Urinary bladder (tissue), 4 donors: ENCODE measurements at places on chromosomes 1 and 21. TPM values are rescaled to one million over a fixed set of nuclear protein-coding genes. Genes with fewer than 3 reads are reported as not detected.

GRCh38 chr1:43322506-43322905, 15.1 kb upstream of the MPL start:
- no peak for DNase-seq

GRCh38 chr1:5239911-5240310, 585.5 kb downstream of the AJAP1 start:
- DNase-seq = no peak

- no peak for DNase-seq
Observed at GRCh38 chr1:27349784-27350662, 8.2 kb downstream of the SYTL1 start.

DNA sequence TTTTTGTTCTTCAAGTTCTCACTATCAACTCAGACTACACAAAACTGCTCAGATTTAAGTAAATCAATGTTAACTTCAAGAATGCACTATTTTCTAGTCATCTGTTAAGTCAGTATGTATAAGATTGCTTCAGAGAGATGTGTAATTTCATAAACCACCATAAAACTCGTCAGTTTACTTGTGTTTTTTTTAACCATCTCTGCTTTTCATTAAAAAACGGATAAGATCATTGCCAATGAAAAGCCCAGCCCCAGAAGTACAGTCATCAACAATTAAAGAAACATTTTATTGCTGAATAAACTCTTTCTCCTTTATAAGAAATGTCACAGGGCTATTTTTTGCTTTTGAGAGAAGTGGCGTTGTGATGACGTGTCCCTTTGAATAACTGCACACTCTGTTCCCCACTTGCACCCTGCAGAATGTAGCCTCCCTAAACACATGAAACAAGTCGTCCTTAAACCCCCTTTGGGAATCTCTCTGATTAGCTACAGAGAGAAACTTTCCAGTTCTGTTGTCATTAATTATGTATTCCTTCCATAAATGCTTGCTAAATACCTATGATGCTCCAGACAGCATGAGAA, 202.7 kb upstream of the FOXD3 start:
- no peak for DNase-seq

GRCh38 chr1:86271046-86271445, 114.5 kb upstream of the COL24A1 start:
- no peak for DNase-seq

DNA sequence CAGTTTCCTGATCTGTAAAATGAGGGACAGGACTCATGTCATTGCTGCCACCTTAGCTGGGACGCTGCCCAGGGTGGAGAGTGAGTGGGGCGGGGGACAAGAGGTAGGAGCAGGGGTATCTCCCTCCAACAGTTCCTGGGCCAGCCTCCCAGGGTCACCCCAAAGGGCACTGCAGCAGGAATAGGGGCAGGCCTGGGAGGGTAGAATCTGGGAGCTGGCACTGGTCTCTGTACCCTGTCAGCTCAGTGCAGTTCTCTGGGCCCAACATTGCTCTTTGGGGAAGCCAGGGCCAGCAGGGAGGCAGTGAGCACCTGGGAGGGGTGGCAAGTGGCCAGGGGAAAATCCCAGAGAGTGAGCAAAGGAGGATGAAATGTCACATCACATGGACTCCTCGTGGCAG, 55.8 kb downstream of the ELK4 start:
- DNase-seq = no peak

- no peak for DNase-seq
Observed at GRCh38 chr1:10793129-10793651, 3.3 kb downstream of the CASZ1 start.

- no peak for DNase-seq
Observed at GRCh38 chr1:115454837-115455511, 116.9 kb upstream of the NGF start.

DNA sequence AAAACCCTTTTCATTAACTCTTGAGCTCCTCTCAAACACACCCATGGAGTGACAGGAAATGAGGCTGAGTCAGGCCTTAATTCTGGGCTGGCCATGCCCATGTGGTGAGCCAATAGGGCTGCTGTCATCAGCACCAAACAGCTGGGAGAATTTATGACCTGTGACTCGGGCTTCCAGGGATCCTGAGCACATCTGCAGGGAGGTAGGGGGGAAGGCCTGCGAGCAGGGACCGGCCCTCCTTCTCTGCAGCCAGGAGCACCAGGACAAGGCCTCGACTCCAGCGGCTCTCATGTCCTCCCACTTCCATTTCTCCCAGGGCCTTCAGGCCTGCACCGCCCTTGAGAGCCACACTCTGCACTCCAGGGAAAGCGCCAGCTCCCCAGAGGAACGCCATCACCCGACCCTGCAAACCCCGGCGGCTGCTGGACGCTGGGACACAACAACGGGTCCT, 14.6 kb downstream of the RIPK4 start:
- no peak for DNase-seq

DNA sequence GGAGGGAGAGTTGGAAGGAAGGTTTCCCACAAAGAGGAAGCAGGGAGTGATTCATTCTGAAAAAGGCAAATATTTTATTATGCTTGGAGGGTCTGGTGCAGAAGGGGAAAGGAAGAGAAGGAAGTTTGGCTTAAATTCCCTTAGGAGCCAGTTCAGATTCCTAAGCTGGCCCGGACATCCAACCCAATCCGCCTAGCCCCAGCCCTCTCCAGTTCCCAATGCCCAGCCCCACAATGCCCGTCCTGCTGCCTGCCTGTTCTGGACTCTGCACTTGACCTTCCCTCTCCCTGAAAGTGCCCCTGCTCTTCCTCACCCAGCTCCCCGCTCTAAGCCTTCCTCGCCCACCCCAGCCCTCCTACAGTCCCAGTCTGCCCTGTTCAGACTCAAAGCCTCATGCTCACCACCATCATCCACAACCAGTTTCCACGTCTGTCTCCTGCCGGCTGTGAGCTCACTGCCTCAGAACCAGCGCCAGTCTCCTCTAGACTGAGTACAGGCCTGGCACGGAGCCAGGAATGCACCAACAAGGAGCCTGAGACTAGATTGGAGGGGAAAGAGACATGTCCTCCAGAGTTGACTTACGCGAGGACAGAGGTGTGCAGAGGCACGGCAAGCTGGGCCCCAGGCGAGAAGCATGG, 18.9 kb downstream of the CAPN2 start:
- no peak for DNase-seq

- no peak for DNase-seq
Observed at GRCh38 chr21:39125752-39126485, 57.3 kb downstream of the PSMG1 start.

DNA sequence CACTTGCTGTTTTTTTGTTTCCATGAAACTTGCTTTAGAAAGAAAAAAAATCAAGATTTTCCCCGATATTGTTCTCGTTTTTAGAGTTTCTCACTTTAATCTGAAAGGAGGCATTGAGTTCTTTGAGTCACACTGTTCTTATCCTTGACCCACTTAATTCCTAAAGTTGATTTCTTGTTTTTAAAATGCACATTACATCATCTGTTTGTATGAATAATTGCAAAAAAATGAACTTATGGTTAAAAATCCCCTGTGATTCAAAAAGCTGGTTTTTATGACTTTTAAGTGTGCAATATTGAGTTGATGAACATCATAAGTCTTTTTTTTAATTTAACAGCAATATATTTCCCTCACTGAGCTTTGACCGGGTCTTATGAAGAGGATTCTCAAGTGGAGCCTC, 131.6 kb downstream of the SNX7 start:
- DNase-seq = no peak

DNA sequence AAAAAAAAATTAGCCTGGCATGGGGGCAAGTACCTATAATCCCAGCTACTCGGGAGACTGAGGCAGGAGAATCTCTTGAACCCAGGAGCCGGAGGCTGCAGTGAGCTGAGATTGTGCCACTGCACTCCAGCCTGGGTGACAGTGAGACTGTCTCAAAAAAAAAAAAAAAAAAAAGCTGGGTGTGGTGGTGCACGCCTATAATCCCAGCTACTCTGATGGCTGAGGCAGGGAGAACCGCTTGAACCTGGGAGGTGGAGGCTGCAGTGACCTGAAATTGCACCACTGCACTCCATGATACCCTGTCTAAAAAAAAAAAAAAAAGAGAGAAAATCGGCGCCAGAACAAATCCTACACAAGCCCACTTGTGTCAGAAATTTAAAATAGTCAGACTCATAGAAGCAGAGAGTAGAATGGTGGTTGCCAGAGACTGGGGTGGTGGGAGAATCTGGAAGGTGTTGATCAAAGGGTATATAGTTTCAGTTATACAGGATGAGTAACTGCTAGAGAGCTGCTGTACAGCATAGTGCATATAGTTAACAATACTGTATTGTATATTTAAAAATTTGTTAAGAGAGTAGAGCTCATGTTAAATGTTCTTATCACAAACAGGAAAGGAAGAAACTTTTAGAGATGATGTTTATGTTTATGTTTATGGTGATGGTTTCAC, 9.6 kb downstream of the DIP2A start:
- no peak for DNase-seq

DNA sequence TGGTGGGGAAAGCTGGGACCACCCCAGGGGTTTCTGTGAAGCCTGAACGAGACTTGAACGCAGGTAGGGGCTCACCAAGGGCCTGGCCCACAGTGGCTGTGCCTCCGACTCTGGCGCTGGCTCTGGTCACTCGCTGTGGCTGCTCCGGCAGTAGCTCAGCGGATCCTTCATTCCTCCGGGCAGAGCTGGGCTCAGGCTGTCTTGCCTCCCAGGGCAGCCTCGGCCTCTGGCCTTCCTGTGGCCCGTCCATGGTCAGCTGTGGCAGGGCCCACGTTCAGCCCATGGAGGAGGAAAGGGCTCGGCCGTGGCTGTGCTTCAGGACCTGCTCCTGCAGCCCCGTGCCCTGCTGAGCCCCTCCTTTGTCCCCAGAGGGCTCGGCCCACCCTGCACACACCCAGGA, 162.9 kb upstream of the C1orf174 start:
- DNase-seq = no peak

DNA sequence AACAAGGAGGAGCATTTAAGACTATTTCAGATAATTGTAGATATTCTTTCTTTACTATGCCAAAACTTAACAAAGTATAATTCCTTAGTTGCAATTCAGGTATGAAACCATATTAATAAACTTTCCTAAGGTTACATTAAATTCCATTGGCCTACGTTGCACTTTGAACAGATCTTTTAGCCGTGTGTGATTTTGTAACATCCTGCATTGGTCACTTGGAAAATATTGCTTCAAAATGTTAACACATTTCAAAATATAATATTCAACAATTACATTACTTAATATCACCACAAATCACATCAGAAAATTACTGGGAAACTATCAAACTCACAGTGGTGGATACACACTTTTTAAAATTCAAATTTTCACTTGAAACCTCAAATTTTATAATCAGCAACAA, 20.2 kb downstream of the ETS2 start:
- no peak for DNase-seq

- no peak for DNase-seq
Observed at GRCh38 chr1:89688607-89689006, 55.7 kb downstream of the LRRC8C start.

Gene MRPL55
- 22.5 TPM for total RNA-seq

Gene SLC9A1
- total RNA-seq = 9.7 TPM

Gene UTS2
- 0.16 TPM for total RNA-seq

Gene OR2AK2
- total RNA-seq = not detected

Gene ATAD3C
- total RNA-seq = 0.26 TPM

Gene TMEM39B
- 4.2 TPM for total RNA-seq
